ENCODE measurements at places on chromosomes 5 and 9.

DNA sequence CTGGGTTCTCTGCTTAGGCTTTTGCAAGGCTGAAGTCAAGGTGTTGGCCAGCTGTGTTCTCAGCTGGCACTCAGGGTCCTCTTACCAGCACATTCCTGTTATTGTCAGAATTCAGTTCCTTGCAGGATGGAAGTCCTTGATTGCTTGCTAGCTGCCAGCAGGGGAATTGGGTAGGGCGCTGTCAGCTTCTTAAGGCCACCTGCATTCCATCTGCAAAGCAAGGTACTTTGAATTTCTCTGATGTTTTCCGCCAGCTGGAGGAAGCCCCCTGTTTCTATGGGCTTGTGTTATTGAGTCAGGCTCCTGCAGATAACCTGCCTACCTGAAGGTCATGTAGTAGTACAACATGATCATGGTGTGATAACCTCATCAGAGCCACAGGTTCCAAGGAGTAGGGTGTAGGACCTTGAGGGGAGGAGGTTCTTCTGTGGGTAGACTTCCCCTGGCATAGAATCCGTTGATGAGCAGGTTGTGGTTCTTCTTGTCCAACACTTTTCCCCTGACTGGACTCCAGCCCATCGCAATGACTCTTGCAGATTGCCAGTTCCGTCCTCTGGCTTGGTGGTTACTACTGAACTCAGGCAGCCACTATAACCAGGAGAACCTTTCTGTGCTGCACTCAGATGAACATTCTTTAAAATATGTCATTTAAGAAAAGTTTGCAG is 6.8 kb downstream of the TENT4A start:
- no peak for DNase-seq

DNA sequence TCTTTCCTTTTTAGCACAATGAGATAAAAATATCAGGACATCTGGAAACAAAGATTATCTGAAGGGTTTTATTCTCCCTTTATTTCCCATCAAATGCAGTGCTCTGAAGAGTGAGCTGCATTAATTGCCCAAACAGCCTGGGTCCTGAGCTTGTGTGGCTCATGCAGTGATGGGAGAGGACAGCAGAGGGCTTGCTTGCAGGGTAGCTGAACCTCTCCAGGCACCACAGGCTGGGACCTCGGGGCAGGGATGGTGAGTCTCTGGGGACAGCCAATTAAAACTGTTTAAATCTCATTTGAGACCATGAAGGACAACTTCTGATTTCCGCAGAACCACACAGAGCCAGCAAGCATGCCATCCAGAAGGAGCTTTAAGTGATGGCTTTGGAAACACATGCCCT is 71.2 kb downstream of the PLAC8L1 start:
- no peak for DNase-seq

GRCh38 chr5:74885170-74885569 is 19.0 kb upstream of the FAM169A start:
- DNase-seq = peak; percentile 73

DNA sequence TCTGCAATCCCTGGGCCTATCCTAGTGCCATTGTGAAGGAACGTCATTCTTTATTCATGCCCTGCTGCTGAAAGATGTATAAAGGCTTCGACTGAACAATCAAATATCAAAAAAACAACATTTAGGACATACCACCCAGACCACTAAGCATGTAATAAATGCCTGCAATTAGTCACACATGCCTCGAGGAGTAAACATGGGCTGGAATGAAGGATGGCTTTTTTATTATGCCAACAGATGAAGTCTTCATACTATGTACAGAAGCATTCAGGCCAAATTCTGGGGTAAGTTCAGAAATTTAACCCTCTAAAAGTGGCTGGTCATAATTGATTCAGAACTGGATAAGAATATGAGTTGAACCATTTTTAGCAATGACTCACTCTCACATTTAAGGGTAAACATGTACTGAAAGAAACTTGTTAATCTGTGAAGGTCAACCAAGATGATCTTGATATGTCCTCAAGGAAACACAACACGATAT is 38.1 kb downstream of the FAM240B start:
- no peak for DNase-seq

DNA sequence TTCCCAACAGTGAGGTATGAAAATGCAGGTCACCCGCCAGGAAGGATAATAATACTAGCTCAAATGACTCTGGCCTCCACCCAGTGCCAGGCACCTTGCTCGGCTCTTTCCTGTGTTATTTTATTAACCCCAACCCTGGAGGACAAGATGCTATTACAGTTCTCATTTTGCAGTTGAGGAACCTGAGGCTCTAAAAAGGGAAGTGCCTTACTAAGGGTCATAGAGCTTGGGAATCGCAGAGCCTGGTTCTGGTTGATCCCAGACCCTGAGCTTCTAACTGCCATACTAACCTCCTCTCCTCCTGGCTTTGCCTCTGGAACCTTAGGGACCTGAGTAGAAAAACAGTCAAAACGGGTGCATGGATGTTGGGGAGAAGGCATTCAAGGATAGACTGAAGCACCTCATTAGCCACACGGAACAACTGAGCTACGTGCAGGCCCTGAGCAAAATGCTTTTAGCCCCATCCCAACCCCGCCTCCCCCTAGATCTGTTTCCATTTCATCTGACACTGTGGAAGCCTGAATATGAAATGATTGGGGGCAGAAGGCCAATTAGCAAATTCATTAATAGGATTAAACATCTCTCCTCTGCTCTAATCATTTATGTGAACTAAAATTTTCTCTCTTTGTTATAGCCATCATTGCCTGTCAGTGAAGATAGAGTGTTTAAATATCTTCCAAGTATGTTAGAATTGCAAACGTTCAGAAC is 7.9 kb downstream of the KCNIP1 start:
- no peak for DNase-seq

DNA sequence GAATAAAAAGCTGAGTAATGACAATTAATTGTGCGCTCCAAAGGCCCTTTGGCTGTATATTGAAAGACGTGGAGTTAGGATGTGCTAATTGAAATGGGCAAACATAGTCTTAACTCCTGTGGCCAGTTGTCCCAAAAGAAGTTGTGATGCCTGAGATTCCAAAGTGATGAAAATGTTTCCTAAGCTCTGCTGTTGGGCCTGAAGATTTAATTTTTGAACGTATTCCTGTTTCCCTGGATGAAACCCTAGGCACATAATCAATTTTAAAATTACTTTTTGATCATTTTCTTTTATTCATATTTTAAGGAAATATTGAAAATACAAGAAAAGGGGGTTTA is 87.9 kb downstream of the PRDM6 start:
- DNase-seq = no peak

DNA sequence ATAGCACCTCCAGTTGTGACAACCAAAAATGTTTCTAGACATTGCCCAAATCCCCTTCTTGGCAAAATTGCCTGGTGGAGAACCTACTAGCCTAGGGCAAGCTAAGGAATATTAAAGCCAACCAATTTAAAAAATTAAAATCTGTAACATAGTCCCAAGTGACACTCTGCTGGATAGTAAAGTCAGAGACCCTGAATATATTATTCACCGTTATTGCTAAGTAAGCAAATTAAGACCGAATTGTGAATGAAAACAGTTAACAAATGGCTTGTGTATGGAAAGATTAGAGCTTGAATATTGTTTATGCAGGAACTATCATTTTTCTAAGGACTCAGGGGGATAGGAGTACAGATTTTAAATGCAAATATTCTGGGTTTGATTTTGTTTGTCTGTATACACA is 208.1 kb downstream of the DMAC1 start:
- no peak for DNase-seq

GRCh38 chr5:161889971-161890370 is 42.1 kb downstream of the GABRA1 start:
- no peak for DNase-seq

GRCh38 chr9:93010056-93010455 is 48.4 kb upstream of the SUSD3 start:
- no peak for DNase-seq

GRCh38 chr5:125750861-125751186 is 672.4 kb upstream of the GRAMD2B start:
- DNase-seq = no peak

GRCh38 chr9:10250219-10250618 is 362.6 kb downstream of the PTPRD start:
- DNase-seq = no peak

- DNase-seq = no peak
Measured at GRCh38 chr5:162672061-162672460, 604.5 kb downstream of the GABRG2 start.

DNA sequence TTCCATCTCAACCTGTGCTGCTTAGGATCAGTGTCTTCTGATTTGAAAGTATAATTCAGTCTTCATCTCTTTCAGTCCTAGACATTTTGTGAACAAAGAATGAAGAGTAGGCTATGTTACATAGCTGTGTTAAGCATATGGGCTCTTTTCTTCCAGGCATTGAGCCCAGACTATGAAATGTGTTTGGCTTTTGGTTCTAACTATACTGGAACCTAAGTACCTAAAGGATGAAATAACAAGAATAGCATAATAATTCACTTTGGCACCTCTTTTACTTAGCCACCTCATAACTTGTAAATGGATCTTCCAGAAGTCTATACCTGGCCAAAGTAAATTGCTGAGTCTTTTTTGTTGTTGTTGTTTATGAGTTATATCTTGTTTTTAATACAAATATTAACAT is 71.4 kb downstream of the SLF1 start:
- DNase-seq = peak; percentile 64
